ENCODE measurements at places on chromosomes 3 and 15.
A peak's percentile ranks its signal among the peaks of the same experiment; 100 is the strongest.

GRCh38 chr3:8824238-8824637 lies 54.8 kb upstream of the OXTR start:
- no peak for DNase-seq

DNA sequence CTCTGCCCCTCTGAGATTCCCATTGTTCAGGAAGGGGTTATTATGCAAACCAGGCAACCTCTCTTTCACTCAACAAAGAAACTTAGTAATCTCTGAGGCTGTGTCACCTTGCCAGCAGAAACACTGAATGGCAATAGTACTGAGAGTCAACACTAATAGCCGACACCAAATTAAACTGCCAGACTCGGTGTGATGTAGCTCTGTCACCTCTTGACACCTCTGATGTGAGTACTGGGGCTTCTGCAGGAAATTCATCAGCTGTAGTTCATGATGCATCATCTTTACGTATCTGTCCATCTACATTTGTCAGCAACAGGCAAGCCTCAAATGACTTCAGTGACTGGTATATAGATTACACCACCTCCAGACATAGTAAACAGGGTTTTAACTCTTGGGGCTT lies 65.0 kb upstream of the ONECUT1 start:
- peak; percentile 42 for DNase-seq

- DNase-seq = no peak
These were observed 22.0 kb downstream of the STARD5 start for GRCh38 chr15:81301815-81302399.

DNA sequence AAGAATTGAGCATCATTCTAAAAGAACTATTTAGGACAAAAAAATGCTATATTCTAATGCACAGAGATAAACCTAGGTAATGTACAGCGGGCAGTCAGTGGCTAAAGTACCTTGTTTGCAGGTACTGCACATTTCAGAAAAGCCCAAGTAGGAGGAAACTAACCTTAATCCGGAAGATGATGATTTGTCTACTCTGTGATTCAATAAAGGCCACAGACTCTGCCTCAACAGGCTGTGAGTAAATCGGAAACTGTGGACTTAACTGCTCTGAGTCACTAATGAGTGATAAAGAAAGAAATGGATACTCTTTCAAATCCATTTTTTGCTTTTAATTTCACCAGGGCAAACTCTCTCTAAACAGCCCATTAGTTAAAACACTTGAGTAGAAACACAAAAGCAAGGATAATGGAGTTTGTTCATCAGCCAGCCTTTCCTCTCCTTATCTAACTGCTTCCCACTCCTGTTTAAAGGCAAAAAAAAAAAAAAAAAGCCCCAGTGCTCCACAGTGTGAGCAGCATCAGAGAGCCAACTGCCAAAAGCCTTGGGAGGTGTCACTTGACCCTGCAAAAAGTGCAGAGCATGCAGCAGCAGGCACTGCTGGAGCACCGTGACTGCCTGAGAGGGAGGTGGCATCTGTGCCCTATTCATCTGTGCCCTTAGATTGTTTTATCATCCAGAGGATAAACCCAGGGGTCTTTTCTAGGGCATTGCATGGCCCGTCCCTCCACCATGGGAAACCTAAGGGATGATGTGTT lies 187.7 kb downstream of the SATB1 start:
- no peak for DNase-seq

Data from endodermal cell (in vitro differentiated cells).